ENCODE measurements at places on chromosomes 16 and 17.

GRCh38 chr16:84689111-84689510, 10.7 kb upstream of the USP10 start:
- no peak for DNase-seq

DNA sequence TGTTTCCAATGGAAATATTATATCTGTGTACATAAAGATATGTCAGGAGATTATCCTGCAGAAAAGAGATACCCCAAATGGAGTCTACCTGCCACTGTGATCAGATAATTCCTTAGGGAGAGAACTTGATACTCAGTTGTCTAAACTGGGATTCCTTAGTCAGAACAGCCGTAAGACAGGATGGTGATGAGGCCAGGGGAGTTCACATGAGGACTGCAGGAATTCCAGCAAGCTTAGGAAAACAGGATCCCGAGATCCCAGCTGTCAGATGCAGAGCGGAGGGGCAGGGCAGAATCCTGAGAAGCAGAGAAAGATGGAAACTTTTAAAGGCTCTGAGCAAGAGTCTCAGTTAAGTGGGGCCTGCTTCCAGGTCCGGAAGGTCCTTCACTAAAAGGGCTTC, 4.7 kb downstream of the KRABD2 start:
- no peak for DNase-seq

- DNase-seq = no peak
Observed at GRCh38 chr16:66619534-66620428, 15.3 kb downstream of the CMTM3 start.

GRCh38 chr17:16033729-16034349, 34.2 kb downstream of the TTC19 start:
- no peak for DNase-seq

DNA sequence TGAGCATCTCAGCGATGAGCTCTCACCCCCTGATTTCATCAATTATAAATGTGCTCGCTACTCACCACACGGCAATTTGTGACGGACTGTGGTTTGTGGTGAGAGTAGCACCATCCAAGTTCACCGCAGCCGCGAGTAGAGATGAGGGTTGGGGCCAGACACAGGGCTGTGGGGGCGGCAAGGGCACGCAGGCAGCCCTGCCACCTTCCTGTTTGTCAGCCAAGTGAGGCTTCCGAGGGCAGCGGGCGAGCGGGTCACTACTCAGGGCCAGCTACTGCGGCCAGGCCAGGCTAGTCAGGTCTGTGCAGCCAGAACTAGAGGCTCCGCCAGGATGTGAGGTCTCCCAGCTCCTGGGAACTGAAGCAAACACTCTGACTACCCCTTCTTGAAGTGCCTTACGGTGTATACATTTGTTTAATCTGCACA, 39.6 kb upstream of the MEOX1 start:
- DNase-seq = no peak
